ENCODE measurements at places on chromosomes 7 and 10.

DNA sequence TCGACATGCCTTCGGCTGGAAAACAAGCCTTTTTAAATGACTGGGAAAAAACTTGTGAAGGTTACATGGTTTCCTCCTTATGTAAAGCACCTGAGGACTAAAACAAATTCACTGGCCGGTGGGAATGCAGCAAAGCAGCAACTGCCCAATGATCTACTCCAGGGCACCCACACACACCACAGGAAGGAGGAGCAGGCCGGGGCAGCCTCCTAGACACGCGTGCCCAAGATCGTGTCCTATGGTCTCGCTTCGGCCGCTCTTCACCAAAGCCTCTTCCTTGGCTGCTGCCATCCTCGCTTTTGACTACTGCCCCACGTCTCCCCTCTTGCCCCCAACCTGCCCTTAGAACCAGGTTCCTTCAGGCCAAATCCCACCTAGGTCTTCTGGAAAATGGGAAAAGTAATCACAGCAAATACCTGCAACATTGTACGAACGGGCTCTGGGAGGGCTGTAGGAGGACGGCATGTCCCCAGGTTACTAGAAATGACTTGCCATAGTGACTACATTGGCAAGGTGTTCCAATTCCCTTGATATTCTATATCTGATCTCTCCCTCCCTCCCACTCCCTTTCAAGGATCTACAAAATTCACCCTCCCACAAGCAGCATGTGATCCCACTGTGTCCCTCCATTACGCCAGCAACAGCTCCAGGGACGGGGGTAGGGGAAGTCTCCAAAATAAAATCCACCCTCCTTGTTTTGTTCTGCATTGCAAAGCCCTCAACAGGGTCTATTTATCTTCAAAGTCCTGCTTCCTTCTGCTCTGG, 84.9 kb downstream of the RNF216 start:
- no peak for DNase-seq
- peaks cover 17% of the 10 kb centered on the region for H3K36me3 ChIP-seq
- H3K27me3 ChIP-seq, result no peaks in the 10 kb centered on the region
- no peak overlapping the region for H3K27ac ChIP-seq
- H3K4me1 ChIP-seq, result peaks cover 97% of the 10 kb centered on the region

- H3K36me3 ChIP-seq, result no peaks in the 10 kb centered on the region
- H3K27me3 ChIP-seq, result no peaks in the 10 kb centered on the region
- peak overlapping the region; percentile 96 for H3K4me3 ChIP-seq
- peak; percentile 39 for DNase-seq
Observed at GRCh38 chr10:102119417-102120141, 589 bp downstream of the LDB1 start.

DNA sequence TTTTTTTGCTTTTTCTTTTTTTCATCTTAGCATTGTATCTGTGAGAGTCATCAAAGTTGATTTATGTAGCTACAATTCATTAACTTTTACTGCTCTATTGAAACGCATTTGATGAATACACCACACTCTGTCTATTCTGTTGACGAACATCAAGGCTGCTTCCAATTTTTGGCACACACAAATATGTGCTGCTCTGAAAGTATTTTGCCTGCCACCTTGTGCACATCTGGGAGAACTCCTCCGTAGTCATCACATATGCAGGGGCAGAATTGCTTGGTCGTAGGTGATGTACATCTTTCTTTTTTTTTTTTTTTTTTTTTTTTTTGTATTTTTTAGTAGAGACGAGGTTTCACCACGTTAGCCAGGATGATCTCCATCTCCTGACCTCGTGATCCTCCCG, 796.8 kb downstream of the KCNMA1 start:
- no peak overlapping the region for H3K4me3 ChIP-seq
- no peak for DNase-seq
- no peaks in the 10 kb centered on the region for H3K27me3 ChIP-seq
- no peak overlapping the region for H3K27ac ChIP-seq
- no peaks in the 10 kb centered on the region for H3K4me1 ChIP-seq

- H3K4me1 ChIP-seq, result no peaks in the 10 kb centered on the region
- no peak for DNase-seq
- no peaks in the 10 kb centered on the region for H3K36me3 ChIP-seq
- H3K27ac ChIP-seq, result no peak overlapping the region
- H3K4me3 ChIP-seq, result peak overlapping the region; percentile 17
Observed at GRCh38 chr10:24926557-24926956, 25.8 kb downstream of the PRTFDC1 start.

- no peaks in the 10 kb centered on the region for H3K4me1 ChIP-seq
- no peak overlapping the region for H3K4me3 ChIP-seq
- H3K27ac ChIP-seq, result no peak overlapping the region
- peaks cover 13% of the 10 kb centered on the region for H3K27me3 ChIP-seq
- no peak for DNase-seq
Observed at GRCh38 chr7:156378806-156379205, 261.8 kb upstream of the RNF32 start.

DNA sequence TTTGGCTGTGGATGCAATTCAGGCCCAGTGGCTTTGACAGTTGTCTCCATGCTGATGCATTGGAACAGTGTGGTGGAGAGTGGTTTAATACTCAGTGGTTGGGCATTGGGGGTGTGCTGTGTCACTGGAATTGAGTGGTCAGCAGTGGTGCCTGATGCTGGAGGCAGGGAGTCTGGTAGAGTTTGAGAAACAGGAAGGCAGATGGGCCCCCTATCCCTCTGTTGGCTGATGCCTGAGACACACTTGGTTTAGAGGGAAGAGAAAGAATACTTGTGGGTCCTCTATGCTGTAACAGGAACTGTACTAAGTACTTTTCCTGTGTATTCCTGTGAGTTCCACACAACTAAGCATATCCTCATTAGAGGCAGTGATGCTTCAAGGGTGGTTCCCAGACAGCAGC, 55.4 kb downstream of the EEPD1 start:
- no peaks in the 10 kb centered on the region for H3K27me3 ChIP-seq
- DNase-seq, result no peak
- H3K36me3 ChIP-seq, result no peaks in the 10 kb centered on the region
- no peaks in the 10 kb centered on the region for H3K4me1 ChIP-seq
- H3K4me3 ChIP-seq, result no peak overlapping the region

DNA sequence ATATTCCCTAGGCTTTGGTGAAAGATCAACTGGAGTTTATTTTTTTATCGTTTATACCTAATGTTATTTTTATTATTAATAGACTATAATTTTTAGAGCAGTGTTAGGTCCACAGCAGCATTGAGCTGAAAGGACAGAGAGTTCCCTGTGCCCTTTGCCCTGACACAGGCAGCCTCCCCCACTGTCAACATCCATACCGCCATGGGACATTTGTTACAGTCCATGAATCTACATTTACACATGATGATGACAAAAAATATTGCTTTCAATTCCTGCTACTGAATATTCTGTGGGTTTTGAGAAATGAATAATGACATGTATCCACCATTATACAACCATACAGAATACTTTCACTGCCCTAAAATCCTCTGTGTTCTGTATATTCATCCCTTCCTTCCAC, 1297.5 kb upstream of the SORCS1 start:
- no peaks in the 10 kb centered on the region for H3K4me1 ChIP-seq
- H3K4me3 ChIP-seq, result no peak overlapping the region
- no peaks in the 10 kb centered on the region for H3K36me3 ChIP-seq
- no peak for DNase-seq
- no peak overlapping the region for H3K27ac ChIP-seq

DNA sequence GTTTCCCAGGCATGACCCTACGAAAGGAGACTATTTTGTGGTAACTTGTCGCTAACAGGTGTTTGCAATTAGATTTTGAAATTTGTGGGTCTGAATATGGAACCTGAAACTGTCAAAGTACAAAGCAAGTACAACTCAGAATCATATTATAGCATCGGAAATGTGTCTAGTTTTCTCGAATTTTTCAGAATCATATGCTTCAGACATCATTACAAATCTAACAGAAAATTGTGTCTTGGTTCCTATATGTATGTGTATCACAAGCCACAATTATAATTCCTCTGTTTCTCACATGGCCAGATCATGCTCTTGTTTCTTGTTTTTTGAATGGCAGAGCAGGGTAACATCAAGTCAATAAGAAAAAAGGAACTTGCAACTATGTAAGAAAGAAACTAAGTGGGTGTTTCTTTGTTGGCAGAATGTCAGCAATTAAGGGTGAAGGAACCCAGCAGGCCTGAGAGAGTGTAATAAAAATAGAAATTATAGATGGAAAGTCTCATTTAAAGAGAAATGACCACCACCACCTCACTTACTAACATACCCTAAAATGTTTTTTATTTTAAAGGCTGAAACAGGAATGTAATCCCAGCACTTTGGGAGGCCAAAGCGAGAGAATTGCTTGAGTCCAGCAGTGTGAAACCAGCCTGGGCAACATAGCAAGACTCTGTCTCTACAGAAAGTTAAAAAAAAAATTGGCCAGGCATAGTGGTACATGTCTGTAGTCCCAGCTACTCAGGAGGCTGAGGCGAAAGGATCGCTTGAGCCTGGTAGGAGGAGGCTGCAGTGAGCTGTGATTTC, 51.3 kb downstream of the PRTFDC1 start:
- H3K4me1 ChIP-seq, result no peaks in the 10 kb centered on the region
- H3K4me3 ChIP-seq, result no peak overlapping the region
- DNase-seq, result no peak
- no peaks in the 10 kb centered on the region for H3K27me3 ChIP-seq
- peaks cover 4% of the 10 kb centered on the region for H3K36me3 ChIP-seq

DNA sequence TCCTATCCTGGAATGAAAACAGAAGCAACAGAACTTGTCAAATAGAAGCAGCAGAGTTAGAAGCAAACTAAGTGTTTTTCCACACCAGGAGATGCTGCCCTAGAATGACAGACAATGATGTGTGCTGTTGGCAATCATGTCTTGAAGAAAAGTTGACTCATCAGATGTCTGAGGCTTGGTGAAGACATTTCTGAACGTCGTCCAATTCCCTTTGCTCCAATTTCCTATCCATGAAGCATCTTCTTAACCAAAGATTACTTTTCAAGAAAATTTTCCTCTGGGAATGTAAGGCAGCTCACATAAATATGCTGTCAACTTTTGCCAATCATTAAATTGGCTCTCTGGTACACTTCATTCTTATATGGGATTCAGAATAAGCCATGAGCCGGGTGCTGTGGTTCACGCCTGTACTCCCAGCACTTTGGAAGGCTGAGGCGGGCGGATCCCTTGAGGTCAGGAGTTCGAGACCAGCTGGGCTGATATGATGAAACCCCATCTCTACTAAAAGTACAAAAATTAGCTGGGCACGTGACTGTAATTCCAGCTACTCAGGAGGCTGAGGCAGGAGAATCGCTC, 34.6 kb downstream of the MALSU1 start:
- no peaks in the 10 kb centered on the region for H3K27me3 ChIP-seq
- H3K4me3 ChIP-seq, result no peak overlapping the region
- peaks cover 7% of the 10 kb centered on the region for H3K4me1 ChIP-seq
- H3K27ac ChIP-seq, result no peak overlapping the region

- peaks cover 14% of the 10 kb centered on the region for H3K4me1 ChIP-seq
- H3K27me3 ChIP-seq, result peaks cover 8% of the 10 kb centered on the region
- H3K4me3 ChIP-seq, result peak overlapping the region; percentile 66
- H3K27ac ChIP-seq, result peak overlapping the region; percentile 52
- no peak for DNase-seq
- no peaks in the 10 kb centered on the region for H3K36me3 ChIP-seq
Observed at GRCh38 chr10:18400201-18400905, 251.0 kb downstream of the NSUN6 start.

DNA sequence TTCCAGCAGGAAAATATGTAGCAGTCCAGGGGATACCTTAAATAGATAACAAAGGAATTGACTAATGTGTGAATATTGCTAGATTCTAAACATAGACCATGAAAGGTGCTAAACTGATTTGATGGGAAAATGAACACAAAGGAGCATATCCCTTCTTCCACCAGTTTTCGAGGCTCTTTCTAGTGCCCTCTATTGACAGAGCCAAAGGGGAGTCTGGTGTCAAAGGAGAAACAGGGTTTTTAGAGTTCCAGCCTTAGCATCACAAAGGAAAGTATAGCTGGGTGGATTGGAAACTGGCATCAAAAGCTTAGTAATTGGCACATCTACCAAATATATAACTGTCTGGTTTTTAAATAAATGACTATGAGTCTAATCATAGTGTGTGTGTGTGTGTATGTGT, 636.8 kb downstream of the ETV1 start:
- DNase-seq, result no peak
- no peak overlapping the region for H3K27ac ChIP-seq
- H3K36me3 ChIP-seq, result no peaks in the 10 kb centered on the region
- no peaks in the 10 kb centered on the region for H3K27me3 ChIP-seq

- no peaks in the 10 kb centered on the region for H3K36me3 ChIP-seq
- H3K4me3 ChIP-seq, result no peak overlapping the region
- no peaks in the 10 kb centered on the region for H3K4me1 ChIP-seq
- no peak overlapping the region for H3K27ac ChIP-seq
- DNase-seq, result no peak
Observed at GRCh38 chr10:126058507-126058906, 162.1 kb downstream of the FANK1 start.

- H3K27me3 ChIP-seq, result peaks cover 74% of the 10 kb centered on the region
- H3K36me3 ChIP-seq, result peaks cover 8% of the 10 kb centered on the region
- H3K27ac ChIP-seq, result peak overlapping the region; percentile 84
- peak; percentile 81 for DNase-seq
Observed at GRCh38 chr7:27160546-27161213, 4.2 kb upstream of the HOXA7 start.

- peak overlapping the region; percentile 48 for H3K4me3 ChIP-seq
- no peaks in the 10 kb centered on the region for H3K36me3 ChIP-seq
- H3K4me1 ChIP-seq, result peaks cover 19% of the 10 kb centered on the region
- DNase-seq, result peak; percentile 20
Observed at GRCh38 chr7:18177815-18178660, 150.4 kb upstream of the PRPS1L1 start.

- DNase-seq, result no peak
- no peak overlapping the region for H3K4me3 ChIP-seq
- H3K4me1 ChIP-seq, result no peaks in the 10 kb centered on the region
- no peaks in the 10 kb centered on the region for H3K27me3 ChIP-seq
- no peaks in the 10 kb centered on the region for H3K36me3 ChIP-seq
- H3K27ac ChIP-seq, result no peak overlapping the region
Observed at GRCh38 chr10:7285522-7286322, 125.1 kb downstream of the SFMBT2 start.

DNA sequence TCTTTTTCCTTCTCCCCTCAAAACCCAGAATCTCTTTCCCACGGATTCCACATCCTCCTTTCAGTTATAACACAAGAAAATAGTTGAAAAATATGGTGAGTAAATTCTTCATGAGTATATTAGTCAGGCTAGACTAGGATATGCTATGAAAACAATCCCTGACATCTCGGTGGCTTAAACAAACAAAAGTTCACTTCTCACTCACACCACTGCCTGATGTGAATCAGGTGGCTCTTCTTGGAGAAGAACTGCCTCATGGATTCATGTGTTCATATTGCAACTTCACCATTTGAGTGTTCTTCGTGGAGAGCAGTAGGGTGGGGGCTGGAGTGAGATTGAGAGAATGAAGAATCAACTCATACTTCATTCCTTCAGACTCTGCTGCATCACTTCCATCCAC, 204.1 kb downstream of the PHF14 start:
- DNase-seq, result no peak
- no peak overlapping the region for H3K4me3 ChIP-seq
- no peaks in the 10 kb centered on the region for H3K36me3 ChIP-seq
- no peak overlapping the region for H3K27ac ChIP-seq
- no peaks in the 10 kb centered on the region for H3K27me3 ChIP-seq
